M059J (cell line): ENCODE measurements at places on chromosomes 13 and 19.

DNA sequence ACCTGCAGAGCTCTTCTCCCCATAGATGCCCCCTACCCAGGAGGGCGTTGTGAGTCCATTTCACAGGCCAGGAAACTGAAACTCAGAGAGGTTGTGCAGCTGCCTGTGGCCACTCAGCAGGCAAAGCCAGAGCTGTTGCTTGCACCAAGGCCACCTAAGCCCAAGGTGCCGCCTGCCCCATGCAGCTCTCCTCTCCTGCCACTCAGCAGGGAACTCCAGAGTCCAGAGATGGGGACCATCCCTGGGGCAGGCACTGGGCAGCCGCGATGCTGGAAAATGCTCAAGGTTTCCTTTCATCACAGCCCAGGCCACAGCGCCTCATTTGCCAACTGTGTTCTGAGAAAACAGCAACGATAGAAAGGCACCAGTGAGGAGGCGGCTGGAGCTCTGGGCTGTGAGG is 41.0 kb upstream of the PEPD start:
- no peak for DNase-seq

DNA sequence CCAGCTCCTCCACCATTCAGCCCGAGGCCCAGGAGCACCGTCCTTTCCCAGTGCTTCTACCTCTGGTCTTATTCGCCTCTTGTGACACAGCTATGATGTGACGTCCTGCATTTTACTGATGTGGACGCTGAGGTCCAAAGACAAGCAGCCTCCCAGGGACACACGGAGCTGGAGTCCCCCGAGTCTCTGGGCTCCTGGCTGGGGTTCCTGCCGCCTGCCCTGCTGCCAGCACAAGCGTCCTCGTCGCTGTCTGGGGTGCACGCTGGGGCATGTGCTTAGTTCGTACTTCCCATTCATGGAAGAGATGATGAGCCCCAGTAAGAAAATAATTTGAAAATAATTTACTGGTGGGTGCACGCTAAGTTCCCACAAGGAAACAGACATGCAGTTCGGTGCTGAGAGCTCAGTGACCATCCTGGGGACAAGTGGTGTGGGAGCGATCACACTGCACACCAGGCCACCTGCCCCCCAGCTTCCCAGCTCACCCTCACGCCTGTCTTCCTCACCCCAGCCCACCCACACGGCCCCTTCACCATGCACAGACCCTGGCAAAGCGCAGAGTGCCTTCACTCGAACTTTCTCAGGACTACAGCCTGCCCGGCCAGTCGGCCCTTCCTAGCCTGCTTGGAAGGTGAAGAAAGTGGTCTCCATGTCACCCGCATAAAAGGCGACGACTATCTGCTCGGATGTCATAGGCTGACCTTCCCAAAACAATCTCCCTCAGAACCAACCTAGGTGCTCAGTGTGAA is 14.2 kb upstream of the CFAP97D2 start:
- DNase-seq: no peak

GRCh38 chr13:60312851-60313505 is 84.0 kb upstream of the TDRD3 start:
- no peak for DNase-seq

- no peak for DNase-seq
Observed at GRCh38 chr13:111324736-111325135, 4.3 kb downstream of the TEX29 start.

DNA sequence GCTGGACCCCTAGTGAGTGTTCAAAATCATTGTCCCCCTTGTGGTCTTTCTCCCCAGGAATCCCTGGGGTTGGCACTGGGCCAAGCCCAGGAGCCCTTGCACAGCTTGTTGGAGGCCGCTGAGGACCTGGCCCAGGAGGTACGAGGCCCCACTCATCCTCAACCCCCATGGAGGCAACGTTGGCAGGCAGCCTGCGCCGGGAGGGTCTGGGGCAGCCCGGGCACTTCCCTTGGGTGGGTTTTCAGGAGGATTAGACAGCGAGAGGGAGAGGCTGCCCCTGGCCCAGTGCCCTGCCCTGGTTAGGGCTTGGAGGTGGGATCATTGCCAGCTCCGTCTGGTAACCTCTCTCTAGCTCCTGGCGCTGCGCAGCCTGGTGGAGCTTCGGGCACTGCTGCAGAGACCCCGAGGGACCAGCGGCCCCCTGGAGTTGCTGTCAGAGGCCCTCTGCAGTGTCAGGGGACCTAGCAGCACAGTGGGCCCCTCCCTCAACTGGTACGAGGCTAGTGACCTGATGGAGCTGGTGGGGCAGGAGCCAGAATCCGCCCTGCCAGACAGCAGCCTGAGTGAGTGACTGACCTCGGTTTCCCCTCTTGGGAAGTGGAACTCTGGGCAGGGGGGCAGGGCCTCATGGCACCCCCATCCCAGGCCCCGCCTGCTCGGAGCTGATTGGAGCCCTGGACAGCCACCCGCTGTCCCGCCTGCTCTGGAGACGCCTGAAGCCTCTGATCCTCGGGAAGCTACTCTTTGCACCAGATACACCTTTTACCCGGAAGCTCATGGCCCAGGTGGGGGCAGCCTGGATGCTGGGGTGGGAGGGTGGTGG is 3.0 kb downstream of the ABCA7 start:
- no peak for DNase-seq
